Prostate gland (tissue), 2 donors: ENCODE measurements at places on chromosomes 4 and X. TPM values are rescaled to one million over a fixed set of nuclear protein-coding genes. Genes with fewer than 3 reads are reported as not detected.
A peak's percentile ranks its signal among the peaks of the same experiment; 100 is the strongest.

DNA sequence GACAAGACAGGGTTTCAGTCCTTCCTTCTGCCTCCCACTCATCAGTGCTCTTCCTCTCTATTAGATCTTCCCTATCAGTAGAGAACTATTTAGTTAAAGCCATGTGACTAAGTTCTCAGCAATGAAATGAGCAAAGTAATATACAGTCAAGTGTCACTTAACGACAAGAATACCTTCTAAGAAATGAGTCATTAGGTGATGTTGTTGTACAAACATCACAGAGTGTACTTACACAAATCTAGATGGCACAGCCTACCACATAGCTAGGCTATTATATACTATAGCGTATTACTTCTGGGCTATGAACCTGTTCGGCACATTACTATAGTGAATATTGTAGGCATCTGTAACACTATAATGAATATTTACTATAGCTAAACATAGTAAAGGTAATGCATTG lies 71.3 kb downstream of the POU4F2 start:
- H3K4me1 ChIP-seq, result no peaks in the 10 kb centered on the region
- no peak overlapping the region for H3K27ac ChIP-seq
- H3K36me3 ChIP-seq, result no peaks in the 10 kb centered on the region
- no peaks in the 10 kb centered on the region for H3K27me3 ChIP-seq
- no peak for DNase-seq

- H3K27me3 ChIP-seq, result no peaks in the 10 kb centered on the region
- H3K4me1 ChIP-seq, result no peaks in the 10 kb centered on the region
- no peak overlapping the region for H3K27ac ChIP-seq
- no peak for DNase-seq
Observed at GRCh38 chr4:117134386-117134785, 49.0 kb upstream of the TRAM1L1 start.

- no peaks in the 10 kb centered on the region for H3K4me1 ChIP-seq
- no peak overlapping the region for H3K27ac ChIP-seq
- no peaks in the 10 kb centered on the region for H3K27me3 ChIP-seq
- DNase-seq, result no peak
- peak overlapping the region; percentile 37 for H3K4me3 ChIP-seq
Observed at GRCh38 chr4:2363951-2364653, 54.3 kb downstream of the ZFYVE28 start.

- H3K36me3 ChIP-seq, result no peaks in the 10 kb centered on the region
- H3K27ac ChIP-seq, result no peak overlapping the region
- H3K27me3 ChIP-seq, result no peaks in the 10 kb centered on the region
- H3K4me3 ChIP-seq, result no peak overlapping the region
Observed at GRCh38 chrX:152725409-152725808, 8.1 kb downstream of the CSAG1 start.

DNA sequence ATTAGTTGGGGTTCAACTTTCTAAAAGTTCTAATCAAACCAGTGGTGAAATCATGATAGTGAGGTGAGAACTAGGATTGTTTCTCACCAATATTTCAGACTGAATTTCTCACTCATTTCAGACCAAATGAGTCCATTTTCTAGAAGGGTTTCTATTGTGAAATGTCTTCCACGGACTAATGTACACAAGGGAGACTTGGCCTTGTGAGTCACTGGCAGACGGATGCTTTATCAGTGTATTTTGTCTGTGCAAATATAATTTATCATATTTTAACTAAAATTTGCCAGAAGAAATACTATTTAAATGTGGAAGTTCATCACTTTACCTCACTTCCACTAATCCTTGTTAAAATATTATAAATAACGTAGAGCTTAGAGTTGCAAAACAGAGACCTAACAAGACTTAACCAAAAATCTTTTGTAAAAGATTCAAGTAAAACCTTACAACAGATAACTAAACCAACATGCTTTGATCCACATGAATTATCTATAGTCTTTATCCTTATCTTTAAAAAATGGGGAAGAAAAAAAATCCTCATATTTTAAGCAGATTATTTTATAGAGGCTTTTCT lies 506.0 kb upstream of the FAM241A start:
- H3K27me3 ChIP-seq, result no peaks in the 10 kb centered on the region
- H3K4me3 ChIP-seq, result no peak overlapping the region
- no peak for DNase-seq
- H3K36me3 ChIP-seq, result no peaks in the 10 kb centered on the region
- no peaks in the 10 kb centered on the region for H3K4me1 ChIP-seq

Gene TBL1X
- 76.9 TPM for total RNA-seq

Gene REELD1
- 1.1 TPM for total RNA-seq
